Brain pericyte (primary cell): ENCODE measurements at places on chromosomes 12 and 14.
A peak's percentile ranks its signal among the peaks of the same experiment; 100 is the strongest.

DNA sequence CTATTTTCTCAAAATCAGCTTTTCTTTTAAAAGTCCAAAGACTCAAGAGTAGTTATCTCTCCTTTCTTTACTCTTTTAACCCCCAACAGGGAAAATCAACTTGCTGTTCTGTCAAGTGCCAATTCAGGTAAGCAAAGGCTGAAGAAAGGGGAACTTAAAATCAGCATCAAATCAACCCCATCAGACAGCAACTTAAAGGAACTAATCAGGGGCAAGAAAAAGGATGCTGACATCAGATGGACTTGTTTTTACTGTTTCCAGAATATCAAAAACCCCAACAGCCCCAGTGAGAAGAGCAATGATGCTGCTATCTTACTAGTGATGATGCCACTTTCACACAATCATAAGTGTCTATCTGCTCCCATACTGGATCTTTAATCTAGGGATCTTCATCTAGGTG is 3.4 kb downstream of the BAZ2A start:
- DNase-seq: no peak

DNA sequence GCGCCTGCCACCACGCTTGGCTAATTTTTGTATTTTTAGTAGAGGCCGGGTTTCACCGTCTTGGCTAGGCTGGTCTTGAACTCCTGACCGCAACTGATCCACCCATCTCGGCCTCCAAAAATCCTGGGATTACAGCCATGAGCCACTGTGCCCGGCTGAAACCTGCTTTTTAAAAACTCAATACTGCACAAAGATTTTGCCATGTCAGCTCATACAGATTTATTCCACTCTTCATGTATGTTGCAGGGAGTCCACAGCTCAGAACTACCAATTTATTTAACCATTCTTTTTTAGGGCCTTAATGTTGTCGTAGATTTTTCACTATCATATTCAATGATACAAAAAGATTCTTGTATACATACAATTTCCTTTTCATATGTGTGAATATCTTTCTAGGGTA is 20.0 kb downstream of the ZCCHC8 start:
- DNase-seq: no peak

GRCh38 chr12:120462099-120462640 is 7.4 kb downstream of the SRSF9 start:
- no peak for DNase-seq

GRCh38 chr12:48119078-48119833 is at the start of gene PFKM:
Gene PFKM (plus strand): TSS chr12:48119364. CDS start chr12:48122775, 3,411 bp downstream.
- peak; percentile 73 for DNase-seq

DNA sequence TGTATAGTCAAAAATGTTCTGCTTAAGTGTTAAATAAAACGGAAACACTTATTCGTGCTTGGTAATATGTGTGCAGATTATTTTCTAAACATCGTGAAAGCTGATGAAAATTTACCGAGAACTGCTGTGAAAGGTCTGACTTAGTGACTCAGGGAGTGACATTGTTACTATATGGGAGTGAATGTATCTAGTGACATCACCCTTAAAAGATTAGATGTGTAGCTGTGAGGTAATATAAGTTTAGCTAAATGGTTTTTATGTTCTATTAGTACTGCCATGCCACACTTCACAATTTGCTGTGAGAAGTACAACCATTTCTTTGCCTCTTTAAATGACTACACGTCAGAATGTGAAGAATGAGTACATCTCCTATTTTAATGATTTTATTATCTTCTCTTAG is 1.3 kb downstream of the COX8C start:
- DNase-seq: no peak

DNA sequence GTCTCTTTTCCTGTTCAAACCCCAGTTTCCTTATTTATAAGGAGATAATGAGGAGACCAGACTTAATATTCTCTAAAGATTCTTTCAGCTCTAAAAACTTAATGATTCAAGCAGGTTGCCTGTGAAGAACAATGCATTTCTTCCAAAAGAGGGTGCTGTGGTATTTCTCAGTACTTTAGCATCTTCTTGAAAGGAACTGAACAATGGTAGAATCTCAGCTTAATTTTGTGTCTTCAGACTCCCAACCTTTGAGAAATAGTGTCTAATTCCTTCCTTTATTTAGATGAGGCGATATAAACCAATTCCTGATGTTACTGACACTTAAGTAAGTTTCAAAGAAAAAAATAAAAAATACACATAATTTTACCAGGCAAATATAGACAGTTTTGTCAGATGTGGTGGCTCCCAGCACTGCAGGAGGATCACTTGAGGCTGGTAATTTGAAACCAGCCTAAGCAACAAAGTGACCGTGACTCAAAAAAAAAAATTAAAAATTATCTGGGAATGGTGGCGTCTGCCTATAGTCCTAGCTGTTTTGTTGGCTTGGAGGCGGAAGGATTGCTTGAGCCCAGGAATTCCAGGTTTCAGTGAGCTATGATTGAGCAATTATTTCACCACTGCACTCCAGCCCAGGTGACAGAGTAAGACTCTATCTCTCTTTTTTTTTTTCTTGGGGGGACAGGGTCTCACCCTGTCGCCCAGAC is 76.9 kb upstream of the PSMA6 start:
- peak; percentile 24 for DNase-seq
